ENCODE measurements at places on chromosomes 7 and 10. TPM values are rescaled to one million over a fixed set of nuclear protein-coding genes. Genes with fewer than 3 reads are reported as not detected.

TCAF2 gene
- total RNA-seq, result 0.72 TPM

WNT2 gene
- total RNA-seq, result not detected

GRCh38 chr7:117582219-117582704 lies 102.4 kb downstream of the CFTR start:
- DNase-seq, result peak; percentile 72

DNA sequence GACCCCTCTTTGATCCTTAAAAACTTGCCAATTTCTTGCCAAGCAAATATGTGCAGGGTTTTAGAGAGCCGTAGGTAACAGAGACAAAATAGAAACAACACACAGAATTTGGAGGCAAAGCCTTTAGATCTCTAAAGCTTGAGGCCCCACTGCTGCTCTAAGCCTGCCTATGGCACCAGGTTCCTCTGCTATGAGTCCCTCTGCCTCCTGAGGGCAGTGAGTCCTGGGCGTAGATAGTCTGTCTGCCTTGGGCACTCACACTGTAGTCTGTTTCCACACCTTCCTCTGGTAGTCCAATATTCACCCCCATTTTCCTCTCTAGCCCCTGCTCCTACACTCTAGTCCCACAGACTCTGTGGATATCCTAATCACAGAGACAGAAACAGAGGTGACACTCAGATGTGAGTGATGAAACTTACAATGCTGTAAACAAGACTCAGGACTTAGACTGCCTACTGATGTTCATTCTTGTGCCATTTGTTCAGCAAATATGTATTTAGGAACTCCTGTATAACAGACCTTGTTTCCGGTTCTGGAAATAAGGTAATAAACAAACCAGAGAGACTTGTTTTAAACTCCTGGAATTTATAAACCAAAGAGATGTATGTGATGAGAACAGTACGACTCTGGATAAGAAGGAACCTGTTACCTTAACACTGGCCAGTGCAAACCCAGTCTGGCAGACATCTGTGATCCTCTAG lies 153.3 kb upstream of the PRSS1 start:
- DNase-seq, result no peak

DNA sequence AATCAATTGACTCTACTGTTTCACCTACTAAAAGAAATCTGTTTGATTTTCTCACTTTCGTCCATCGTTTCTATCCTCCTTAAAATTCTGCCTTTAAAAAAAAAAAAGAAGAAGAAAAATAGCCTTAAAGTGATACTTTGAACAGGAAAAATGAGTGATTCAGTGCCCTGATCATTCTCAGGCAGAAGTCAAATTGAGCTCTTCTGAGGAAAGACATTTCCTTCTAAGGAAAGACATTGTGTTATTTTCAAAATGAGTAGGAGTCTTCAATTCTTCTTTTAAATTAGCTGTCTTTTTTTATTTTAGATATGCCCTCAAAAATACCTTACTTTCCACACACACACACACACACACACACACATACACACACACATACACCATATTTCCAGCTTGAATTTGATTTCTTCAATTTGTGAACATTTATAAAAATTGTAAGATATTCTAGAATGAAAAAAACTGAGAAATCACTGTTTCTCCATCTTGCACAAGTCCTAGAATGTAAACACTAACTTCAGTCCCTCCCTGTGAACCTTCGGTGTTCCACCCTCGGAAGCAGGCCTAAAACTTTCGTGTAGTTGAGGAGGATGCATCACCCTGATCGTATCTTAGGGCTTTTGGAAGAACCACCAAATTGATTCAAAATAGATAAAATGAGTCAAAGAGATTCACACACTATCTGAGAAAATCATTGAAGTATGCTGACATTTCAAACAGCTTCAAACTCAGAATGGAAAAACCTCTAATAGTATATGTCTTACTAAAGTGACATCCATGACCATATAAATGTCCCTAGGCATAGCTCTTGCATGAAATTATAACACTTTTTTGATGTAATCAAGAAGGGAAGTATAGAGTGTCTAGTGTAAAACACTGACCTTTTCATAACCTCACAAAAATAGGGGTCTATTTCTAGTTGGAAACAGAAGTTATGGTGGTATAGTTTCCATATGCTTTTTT lies 270.8 kb downstream of the GATA3 start:
- DNase-seq, result no peak

DNA sequence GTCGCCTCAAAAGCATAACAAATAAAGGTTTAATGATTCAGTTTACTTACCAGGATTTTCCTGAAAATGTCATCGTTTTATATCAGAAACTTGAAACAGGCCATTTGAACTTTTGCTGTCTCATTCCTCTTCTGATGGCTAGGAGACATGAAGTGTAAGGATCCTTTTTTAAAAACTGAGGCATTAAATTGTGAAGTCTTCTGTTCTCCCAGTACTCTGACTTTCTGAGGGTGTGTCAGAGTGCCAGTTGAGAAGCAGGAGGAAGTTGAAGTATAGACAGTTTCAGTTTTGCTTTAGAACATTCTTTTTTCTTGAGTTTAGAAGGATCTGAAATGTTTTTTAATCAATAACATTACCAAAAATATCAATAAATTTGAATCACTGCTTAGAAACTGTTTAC lies at the start of gene SAMD9L:
SAMD9L (minus strand) TSS at position 242 of the 400 bp plus-strand sequence. CDS start 12,414 bp downstream, outside the sequence.
- DNase-seq, result no peak

All from MG63 (cell line).